ENCODE measurements at places on chromosomes 5 and 9. TPM values are rescaled to one million over a fixed set of nuclear protein-coding genes. Genes with fewer than 3 reads are reported as not detected.

Gene DMGDH
- total RNA-seq, result 2.7 TPM

Gene IFNA21
- not detected for total RNA-seq

Gene SLC36A1
- 2.8 TPM for total RNA-seq

Gene IL9
- not detected for total RNA-seq

Gene CHSY3
- total RNA-seq, result 1.4 TPM

Gene PAEP
- total RNA-seq, result not detected

Gene IL4
- not detected for total RNA-seq

All from tracheal epithelial cell (primary cell).